ENCODE measurements at places on chromosomes 7 and 10.

DNA sequence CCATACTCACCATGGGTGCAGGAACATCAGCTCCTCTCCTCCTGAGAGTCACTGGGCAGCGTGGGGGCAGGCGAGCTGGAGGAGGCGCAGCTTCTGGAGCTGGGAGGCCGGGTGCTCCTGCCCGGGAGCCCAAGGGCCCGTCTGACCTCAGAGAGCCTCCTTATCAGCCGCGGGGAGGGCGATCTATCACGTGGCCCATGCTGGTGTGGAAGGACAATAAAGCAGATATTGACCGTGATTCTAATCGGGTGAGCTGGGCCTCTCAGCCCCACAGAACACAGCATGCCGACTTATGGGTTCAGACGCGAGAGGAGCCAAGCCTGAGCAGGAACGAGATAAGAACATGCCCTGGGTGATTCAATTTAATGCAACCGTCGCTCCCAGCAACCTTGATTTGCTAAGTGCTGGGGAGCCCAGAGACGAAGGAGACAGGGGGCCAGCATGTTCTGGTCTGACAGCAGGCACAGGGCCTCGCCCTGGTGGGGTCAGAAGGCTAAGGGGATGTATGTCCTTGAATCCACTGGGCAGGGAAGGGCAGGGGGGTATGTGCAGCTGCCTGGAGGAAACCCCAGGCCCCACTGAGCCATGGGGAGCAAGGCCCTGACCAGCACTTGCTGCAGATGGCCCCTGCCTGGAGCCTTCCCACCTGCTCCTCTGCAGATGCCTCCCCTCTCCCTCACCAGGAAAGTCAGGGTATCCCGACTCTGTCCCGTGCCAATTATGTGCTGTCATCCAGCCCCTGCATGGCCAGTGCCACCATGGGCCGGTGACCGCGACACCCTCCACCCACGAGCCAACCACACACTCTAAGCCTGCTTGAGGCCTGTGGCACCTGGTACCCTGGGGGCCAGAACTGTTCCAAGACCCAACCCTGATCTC, 95.3 kb upstream of the RET start:
- DNase-seq = no peak

DNA sequence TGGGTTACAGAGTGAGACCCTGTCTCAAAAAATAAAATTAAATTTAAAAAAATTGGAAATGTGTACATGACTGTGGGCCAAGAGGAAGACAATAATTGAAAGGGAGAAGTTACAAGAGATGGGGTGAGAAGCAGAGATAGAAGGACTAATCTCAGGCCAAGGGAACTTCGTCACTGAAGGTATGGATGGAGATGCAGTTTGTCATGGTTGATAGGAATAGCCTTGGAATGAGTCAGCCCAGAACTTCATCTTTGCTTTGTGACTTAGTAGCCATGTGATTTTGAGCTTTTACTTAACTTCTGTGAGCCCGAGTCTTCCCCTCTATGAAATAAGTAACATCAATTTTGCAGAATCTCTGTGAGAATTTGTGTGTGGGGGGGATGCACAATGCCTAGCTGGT, 6.5 kb upstream of the PODXL start:
- DNase-seq = no peak

GRCh38 chr10:94138391-94138790, 144.7 kb downstream of the PLCE1 start:
- no peak for DNase-seq

- no peak for DNase-seq
These were observed 254.6 kb downstream of the OTUD1 start for GRCh38 chr10:23693501-23693901.

DNA sequence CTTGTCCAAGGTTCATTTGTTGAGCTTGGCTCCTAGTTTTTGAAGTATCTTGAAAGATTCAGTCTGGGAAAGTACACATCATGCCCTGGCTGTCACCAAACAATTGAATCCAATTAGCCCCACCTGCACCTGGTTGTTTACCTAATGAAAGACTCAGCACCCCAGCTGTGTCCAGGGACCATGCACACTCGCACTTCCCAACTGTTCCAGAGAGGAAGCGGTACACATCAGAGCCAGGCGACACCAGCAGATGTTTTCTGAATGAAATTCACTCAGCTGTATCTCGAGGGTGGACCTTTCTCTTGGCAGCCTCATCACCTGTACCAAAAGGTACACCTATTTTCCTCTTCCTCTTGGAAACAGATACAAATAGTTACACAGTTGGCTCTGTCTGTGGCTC, 216.4 kb upstream of the LRGUK start:
- no peak for DNase-seq

DNA sequence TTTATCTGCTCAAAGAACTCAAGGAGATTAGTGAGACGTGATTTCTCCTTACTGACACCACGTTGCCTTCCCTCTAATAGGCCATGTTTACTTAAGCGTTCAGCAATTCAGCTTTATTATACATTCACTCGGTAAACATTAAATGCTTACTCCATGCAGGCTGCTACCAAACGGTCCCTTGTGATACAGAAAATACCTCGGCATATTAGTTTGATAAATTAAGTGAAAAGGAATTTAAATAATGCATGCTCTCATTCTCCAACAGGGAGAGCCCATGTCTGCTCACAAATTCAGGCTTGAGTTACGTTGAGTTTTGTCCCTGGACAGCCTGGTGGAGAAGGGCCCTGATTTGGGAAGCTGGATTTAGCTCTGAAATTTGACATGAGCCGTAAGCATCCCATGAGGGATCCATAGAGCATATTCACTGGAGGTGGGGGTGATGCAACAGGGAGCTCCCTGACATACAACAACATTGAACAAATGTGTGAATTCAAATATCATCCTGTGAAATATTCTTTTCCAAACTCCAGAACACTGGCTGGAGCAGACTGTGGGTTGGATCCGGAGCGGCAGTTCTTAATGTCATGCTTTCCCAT, 86.3 kb downstream of the TBXAS1 start:
- no peak for DNase-seq

- no peak for DNase-seq
These were observed 80.0 kb downstream of the EEPD1 start for GRCh38 chr7:36232971-36233550.

DNA sequence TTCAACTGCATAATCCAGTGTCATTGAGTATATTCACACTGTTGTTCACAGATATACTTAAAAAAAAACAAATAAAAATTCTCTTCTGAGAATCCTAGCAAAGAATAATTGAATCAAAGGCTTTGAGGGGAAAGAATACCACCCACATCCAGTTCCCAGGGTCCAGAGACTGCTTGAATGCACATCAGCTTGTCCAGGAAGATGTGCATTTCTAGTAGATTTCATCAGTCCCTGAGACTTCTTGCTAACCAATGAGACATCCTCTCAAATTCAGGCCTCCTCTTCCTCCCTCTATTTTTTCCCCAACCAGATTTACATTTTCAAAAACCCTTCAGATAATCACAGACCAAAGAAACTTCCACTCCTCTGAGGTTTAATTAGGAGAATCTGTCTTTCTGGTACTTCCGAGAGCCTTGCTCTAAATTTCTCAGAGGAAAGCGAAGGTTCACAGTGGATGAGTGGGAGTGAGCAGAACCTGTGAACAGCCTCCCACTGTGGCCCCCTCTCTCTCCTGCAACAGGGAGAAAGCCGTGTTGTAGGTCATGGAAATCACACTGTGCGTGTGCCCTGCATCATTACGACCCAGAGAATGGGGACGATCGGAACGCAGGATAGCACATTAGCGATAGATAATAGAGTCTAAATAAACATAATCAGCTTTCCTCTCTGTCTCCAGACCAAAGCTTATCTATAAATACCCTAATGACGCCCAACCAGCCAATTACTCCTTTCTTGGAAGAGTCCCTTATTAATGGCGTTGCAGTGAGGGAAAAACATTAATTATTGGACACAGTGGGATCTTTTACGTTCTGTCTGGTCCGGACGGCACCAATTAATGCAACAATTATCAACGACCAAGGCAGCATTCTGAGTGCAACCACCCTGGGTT, 212.5 kb downstream of the EMX2 start:
- DNase-seq = no peak

GRCh38 chr7:39016609-39017008, 38.9 kb downstream of the POU6F2 start:
- DNase-seq = no peak

DNA sequence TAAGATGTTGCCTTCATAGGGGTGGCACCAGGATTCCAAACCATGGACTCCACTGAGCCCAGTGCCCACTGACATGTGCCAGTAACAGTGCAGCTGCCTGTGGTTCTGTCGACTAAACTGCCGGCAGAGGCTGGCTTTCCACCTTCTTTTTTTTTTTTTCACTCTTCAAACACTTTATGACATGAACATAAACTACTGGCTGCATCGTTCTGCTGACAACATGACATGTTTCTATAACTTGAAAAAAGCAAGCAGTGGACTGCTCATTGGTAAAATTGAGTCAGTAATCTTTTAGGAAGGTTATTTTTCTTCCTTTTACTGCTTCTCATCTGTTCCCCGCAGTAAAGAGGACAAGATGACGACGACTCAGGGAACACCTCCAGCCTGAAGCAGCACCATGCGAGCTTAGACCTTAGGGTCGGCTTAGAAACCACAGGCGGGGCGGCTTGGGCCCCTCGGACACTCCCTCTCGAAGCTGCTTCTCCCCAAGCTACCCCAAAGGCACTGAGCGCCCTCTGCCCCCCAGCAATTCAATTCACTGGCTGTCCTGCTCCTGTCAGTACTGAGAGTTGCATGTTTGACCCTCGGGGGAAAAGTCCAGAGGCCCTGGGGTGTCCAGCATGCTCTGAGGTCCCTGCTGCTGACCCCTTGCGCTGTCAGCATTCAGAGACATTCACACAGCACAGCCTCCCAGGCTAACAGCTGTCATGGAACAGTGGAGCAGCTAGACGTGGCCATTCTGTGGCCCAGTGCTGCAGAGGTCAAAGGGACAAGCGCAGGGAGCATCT, 112.5 kb downstream of the EGFR start:
- DNase-seq = no peak

- DNase-seq = no peak
These were observed 8.0 kb upstream of the CSTF2T start for GRCh38 chr10:51707392-51707791.

GRCh38 chr7:83798489-83798888, 149.6 kb upstream of the SEMA3E start:
- DNase-seq = no peak

DNA sequence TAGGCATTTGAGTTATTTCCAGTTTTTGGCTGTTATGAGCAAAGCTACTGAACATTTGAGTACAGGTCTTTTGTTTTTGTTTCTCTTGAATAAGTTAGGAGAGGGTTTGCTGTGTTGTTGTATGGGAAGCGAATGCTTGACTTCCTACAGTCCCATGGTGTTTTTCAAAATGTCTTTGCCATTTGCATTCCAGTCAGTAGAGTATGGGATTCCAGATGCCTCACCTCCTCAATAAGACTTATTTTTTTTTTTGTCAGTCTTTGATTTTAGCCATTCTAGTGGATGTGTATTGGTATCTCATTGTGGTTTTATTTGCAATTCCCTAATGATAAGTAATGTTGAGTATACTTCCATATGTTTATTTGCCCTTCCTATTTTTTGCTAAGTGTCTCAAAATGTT, 19.4 kb downstream of the CDK13 start:
- no peak for DNase-seq

- DNase-seq = no peak
These were observed 176.2 kb downstream of the PRKAG2 start for GRCh38 chr7:151700586-151701165.

- DNase-seq = no peak
These were observed 110.6 kb upstream of the SAMD8 start for GRCh38 chr10:75000748-75001321.

- no peak for DNase-seq
These were observed 43.6 kb downstream of the DNAJB6 start for GRCh38 chr7:157380416-157380815.

DNA sequence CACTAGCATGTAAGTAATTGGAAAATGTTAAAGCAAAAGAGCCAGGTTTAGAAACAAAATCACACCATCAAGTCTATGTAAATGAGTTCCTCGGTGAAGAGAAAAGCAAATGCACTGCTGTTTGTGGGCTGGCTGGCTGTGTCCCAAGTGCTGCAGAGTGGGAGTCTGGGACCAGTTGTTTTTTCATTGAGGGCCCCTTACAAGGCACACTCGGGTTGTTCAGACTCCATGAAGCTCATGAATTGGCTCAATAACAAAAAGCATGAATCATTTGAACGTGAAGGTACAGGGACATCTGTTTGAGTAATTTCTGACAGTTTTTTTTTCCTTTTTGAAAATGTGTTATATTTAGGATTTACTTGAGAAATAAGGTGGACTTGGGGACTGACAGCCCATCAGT, 28.0 kb downstream of the GRK5 start:
- no peak for DNase-seq

- DNase-seq = no peak
These were observed 77.6 kb upstream of the JAZF1 start for GRCh38 chr7:28258240-28258639.

GRCh38 chr10:124605001-124605370, 139.2 kb downstream of the FAM53B start:
- no peak for DNase-seq

DNA sequence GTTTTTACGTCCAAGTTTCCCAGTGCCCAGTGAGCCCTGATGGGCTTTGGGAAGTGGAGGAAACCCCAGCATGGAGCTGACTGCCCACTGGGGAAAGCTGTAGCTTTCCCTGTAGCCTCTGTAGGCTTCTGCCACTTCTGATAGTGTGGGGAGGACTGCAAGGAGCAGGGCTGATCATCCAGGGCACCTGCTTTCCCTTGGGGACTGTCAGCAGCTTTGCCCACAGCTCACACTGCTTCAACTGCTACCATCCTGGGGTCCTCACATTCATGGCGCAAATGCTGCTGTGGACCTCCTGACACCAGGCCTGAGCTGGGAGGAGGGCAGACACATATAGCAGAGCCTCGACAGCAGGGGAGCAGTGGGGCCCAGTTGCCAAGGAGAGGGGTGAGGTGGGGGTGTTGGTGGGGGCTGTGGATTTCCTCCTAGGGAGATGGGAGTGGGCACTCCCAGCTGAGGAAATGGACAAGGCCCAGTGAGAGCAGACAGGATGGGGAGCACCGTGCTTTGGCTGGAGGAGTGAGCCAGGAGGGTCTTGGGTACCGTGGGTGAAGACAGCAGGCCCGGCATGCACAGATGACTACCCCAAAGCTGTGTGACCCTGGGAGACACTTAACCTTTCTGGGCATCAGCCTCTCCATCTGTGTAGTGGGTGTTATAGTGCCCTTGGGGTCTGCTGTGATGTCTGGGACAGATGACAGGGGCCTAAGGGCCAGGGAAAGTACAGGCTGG, 16.2 kb downstream of the RAMP3 start:
- DNase-seq = no peak

DNA sequence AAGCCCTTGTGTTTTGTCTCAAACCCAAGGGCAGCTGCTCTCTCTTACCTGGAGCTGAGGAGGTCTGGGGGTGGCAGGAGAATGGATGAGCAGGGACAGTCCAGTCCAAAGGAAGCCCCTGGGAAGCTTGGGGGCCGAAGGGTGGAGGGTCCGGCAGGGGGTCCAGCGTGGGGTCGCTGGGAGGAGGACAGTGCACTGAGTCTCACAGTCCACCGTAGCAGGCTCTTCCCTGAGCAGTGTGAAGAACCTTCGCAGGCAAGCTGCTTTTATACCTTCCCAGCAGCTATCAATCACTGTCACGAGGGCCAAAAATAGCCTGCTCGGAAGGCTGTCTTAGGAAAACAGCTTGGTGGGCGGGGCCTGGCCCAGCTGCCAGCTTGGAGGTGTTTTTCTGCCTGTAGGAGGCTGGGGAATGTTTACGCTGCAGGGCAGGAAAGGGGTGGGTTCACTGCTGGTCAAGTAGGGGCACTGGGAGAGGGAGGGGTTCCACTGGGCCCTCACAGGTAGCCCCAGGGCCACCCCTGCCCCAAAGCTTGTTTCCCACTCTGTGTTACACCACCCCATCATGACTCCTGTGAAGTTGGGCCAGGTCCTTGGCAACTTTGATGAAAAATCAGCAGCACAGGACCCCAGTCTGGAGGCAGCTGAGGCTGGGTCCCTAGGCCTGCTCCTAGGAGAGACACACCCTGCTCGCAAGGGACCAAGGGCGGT, at the start of gene DEPP1:
Gene DEPP1, minus strand, starts transcription at position 240 of the 711 bp plus-strand sequence. CDS start 779 bp downstream, outside the sequence.
- DNase-seq = no peak

Data from CD8-positive, alpha-beta T cell (primary cell).